ENCODE measurements at places on chromosomes 11 and 22. TPM values are rescaled to one million over a fixed set of nuclear protein-coding genes. Genes with fewer than 3 reads are reported as not detected.

GRIK4 gene
- 0.12 TPM for polyA plus RNA-seq

POU2AF2 gene
- polyA plus RNA-seq, result 0.04 TPM

CHRNA10 gene
- 1.3 TPM for polyA plus RNA-seq

BCO2 gene
- 11.1 TPM for polyA plus RNA-seq

CCDC85B gene
- 13.5 TPM for polyA plus RNA-seq

MYO18B gene
- polyA plus RNA-seq, result 0.29 TPM

BEST1 gene
- 1.2 TPM for polyA plus RNA-seq

SYVN1 gene
- polyA plus RNA-seq, result 17.8 TPM

TRIM48 gene
- not detected for polyA plus RNA-seq

PATE4 gene
- polyA plus RNA-seq, result not detected

KRTAP5-8 gene
- 0.31 TPM for polyA plus RNA-seq

NXPE1 gene
- polyA plus RNA-seq, result not detected

ACTN3 gene
- 0.02 TPM for polyA plus RNA-seq

OR52A1 gene
- polyA plus RNA-seq, result not detected

RHOG gene
- 79.0 TPM for polyA plus RNA-seq

GGTLC3 gene
- not detected for polyA plus RNA-seq

SLC7A4 gene
- 4.5 TPM for polyA plus RNA-seq

FADS2 gene
- 8.7 TPM for polyA plus RNA-seq

UPK3A gene
- not detected for polyA plus RNA-seq

CRYBB3 gene
- polyA plus RNA-seq, result 0.33 TPM

RGL4 gene
- polyA plus RNA-seq, result 0.73 TPM

LRRC56 gene
- polyA plus RNA-seq, result 1.7 TPM

ALDH3B2 gene
- 62.8 TPM for polyA plus RNA-seq

POTEH gene
- polyA plus RNA-seq, result not detected

PLA2G3 gene
- 5.3 TPM for polyA plus RNA-seq

SCGB1A1 gene
- polyA plus RNA-seq, result 4.8 TPM

ST14 gene
- polyA plus RNA-seq, result 86.4 TPM

FGF3 gene
- polyA plus RNA-seq, result not detected

SHANK2 gene
- 4.4 TPM for polyA plus RNA-seq

DUSP8 gene
- 0.69 TPM for polyA plus RNA-seq

DCHS1 gene
- 1.7 TPM for polyA plus RNA-seq

CCDC73 gene
- 0.05 TPM for polyA plus RNA-seq

CARNS1 gene
- 0.29 TPM for polyA plus RNA-seq

FAR1 gene
- 36.8 TPM for polyA plus RNA-seq

PRDM10 gene
- polyA plus RNA-seq, result 3.8 TPM

POLA2 gene
- 8.5 TPM for polyA plus RNA-seq

OR4C5 gene
- not detected for polyA plus RNA-seq

FBLN1 gene
- 18.8 TPM for polyA plus RNA-seq

NLRP14 gene
- polyA plus RNA-seq, result 0.01 TPM

Data from esophagus (tissue), 2 donors.